ENCODE measurements at places on chromosomes 11 and 22.

GRCh38 chr11:126124231-126124661, 61.6 kb upstream of the CDON start:
- no peak for DNase-seq

DNA sequence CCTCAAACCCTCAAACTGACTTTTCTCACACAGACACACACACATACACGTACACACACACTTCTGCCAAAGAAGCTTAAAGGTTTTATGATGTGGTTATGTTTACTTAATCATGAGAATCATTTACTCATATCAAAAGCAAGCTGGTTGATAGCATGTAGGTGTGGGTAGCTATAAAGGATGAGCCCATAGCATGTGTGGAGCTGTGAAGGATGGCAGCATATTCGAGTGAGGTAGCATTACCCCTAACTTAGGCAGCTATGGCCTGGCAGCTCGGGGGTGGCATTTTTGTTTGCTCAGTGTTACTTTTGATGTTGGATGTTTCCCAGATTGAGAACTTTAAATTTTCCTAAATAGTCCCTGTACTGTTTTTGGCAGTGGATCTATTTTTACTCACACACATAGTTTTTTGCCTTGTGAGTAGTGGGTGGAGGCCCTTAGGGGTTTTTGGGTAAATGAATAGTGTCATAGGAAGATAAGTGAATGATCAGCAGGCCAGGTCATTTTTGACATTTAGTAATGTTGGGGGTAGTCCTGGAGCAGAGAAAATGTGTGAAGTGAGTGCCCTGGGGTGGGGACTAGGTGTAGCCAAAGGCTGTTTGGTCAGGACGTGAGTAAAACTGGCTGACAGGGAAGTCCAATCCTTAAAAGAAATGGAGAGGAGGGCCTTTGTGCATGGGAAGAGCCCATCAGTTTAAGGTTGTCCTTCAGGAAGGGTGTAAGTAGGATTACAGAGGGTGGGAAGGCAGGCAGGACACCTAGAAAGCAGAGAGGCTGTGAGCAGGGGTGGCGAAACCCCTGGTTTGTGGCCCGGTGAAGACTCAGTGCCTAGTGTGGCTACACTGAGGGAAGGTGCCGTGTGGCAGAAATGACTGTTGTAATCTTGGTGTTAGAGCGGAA, 7.1 kb downstream of the YWHAH start:
- no peak for DNase-seq

DNA sequence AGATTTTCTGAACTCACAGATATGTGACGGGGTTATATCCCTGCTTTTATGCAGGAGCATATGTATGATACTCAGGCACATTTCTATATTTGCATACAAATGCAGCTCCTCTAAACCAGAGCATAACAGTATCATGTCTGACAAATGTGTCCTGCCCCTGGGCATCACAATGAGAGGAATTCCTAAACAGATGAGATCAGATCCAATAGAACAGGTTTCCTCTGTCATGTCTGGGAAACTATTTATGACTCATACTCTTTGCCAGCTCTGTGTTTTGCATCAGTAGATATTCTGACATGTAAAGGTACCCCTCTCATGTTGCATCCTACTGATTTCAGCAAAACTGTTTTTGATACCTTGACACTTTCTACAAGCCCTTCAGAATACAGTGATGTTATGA, 29.4 kb downstream of the SYT9 start:
- DNase-seq: peak; percentile 1

DNA sequence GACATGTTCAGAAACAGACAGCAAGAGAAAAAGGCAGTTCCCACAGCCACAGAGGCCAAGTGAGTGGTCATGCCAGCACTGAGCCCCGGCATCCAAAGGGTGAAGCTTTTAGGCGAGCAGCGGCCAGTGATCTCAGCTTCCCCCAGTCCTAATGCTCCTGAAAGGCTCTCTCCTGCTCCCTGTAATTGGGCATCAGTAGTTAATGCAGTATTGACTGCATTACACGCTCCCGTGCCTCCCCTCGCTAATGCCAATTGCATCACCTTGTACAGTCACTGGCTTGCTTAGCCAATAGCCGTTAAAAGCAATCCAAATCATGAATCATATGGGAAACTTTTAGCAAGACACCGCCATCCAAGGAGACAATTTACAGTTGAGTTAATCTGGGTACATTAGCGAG, 4.9 kb downstream of the LMO1 start:
- DNase-seq: peak; percentile 46

DNA sequence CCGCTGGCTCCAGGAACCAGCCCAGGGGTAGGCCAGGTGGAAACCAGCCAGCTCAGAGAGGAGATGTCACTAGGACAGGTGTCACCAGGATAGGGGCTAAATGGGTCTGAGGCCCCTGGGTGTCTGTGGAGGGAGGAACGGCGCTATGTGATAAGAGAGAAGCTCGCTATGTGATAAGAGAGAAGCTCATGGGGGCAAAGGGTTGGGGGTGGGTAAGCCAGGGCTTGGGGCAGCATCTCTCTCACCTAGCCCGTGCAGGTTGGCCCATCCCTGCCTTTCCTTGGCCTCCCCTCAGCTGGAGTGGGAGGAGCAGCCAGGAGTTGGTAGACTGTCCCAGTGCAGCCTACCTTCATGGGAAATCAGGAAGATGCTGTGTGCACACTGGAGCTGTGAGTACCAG, 26.5 kb upstream of the SUSD2 start:
- no peak for DNase-seq

DNA sequence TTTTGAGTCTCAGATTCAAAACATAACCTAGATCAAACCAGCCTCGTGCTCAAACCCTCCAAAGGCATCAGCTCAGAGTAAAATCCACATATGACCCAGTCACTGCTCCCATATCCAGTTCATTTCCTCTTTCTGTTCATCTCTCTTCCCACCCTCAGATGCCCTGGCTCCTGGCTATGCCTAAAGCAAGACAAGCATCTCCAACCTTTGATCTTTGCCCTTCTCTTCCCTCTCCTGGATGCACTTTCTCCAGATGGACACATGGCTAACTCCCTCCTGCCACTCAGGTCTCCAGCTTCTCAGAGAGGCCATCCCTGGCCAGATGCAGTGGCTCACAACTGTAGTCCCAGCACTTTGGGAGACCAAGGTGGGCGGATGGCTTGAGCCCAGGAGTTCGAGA, 14.3 kb upstream of the CREB3L1 start:
- DNase-seq: no peak

DNA sequence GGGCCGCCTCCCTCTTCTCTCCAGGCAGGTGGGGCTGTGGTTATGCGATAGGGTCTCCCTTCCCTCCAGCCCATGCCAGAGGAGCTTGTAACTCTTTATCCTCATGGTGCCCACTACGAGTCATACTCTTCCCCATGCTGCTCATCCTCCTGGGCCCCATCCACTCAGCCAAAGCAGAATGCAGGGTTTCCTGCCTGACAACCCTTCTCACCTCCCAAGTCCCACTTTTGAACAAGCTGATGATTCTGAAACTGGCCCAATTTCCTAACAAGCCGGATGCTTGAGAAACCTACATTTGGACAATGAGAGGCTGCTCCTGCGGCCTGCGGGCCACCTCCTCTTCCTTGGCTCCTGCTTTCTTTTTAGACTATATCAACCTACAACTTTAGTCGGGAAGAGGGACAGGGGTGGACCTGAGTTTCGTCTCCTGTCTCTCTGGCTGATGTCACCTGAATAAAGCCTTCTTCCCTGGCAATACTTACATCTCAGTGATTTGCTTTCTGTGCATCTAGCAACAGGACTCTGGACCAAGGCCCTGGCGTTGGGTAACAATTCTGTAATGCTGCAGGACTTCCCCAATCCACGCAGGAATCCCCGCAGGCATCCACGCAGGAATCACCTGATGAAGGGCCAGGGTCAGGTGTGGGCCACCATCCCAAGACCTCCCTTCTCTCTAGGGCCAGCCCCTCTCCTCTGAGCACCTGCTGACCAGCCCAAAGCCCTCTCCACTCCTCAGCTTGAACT, 1.5 kb upstream of the NDUFS8 start:
- DNase-seq: peak; percentile 54

DNA sequence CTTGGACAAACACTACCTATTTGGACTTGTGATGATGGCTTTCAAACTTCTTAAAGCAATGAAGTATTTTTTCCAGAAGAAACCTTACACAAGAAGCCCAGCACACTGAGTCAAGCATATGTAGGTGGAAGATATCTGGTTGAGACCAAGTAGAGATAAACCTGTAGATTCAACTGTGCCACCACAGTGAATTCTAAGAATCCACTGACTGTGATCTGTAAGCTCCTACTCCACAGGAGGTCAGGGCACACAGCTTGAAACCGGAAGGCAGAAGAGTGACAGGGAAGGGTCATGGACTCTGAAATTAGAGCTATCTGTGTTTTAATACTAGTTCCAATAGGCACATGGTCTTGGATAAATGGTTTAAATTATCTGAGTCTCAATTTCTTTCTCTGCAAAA, 404.5 kb downstream of the ETS1 start:
- DNase-seq: no peak

DNA sequence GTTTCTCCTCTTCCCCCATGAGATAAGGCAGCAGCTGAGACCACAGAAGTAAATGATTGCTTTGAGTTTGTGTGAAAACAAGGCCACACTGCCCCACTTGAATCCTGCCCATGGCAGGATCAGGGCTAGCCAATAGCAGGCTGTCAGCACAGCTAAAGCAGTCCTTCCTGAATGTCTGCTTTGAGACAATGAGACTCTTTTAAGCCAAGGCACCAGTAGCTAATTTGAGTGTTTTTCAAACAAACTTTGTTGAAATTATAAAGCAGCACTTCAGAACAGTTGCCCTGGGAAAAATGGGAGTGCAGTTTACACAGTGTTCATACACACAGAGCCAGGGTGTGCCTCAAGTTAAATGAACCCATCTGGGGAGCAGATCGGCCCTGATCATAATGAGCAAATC, 103.5 kb upstream of the OR5AK2 start:
- DNase-seq: no peak

DNA sequence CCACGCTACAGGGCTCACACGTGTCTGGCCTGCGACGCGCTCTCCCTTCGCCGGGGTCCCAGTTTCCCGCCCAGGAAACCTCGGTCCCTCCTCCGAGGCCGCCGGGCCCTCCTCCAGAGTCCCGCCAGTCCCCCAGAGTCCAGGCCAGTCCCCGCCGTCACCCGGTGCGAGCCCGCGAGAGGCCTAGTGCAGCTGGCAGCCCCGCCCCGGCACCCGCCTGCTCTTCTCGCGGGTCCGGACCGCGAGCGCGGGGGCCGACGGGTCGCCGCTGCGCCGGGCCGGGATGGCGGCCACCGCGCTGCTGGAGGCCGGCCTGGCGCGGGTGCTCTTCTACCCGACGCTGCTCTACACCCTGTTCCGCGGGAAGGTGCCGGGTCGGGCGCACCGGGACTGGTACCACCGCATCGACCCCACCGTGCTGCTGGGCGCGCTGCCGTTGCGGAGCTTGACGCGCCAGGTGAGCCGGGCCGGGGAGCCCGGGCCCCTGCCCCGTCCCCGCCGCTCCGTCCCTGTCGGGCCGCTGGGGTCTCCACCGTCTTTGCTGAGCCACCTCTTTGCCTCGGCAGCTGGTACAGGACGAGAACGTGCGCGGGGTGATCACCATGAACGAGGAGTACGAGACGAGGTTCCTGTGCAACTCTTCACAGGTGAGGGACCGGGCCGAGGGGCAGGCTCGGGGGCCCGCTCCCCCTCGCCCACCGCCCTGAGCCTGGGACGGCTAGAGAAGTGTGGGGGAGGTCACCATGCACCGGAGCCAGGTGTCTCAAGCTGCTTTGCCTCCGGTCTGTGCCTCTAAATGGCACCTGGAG, at the start of gene PTPMT1:
PTPMT1 (plus strand) TSS at position 260 of the 809 bp plus-strand sequence; CDS start at position 284, 24 bp downstream.
- DNase-seq: peak; percentile 84

- DNase-seq: no peak
Observed at GRCh38 chr11:59272771-59273372, 60.1 kb upstream of the MPEG1 start.

GRCh38 chr11:119337581-119338317, 2.9 kb downstream of the C1QTNF5 start:
- peak; percentile 94 for DNase-seq

DNA sequence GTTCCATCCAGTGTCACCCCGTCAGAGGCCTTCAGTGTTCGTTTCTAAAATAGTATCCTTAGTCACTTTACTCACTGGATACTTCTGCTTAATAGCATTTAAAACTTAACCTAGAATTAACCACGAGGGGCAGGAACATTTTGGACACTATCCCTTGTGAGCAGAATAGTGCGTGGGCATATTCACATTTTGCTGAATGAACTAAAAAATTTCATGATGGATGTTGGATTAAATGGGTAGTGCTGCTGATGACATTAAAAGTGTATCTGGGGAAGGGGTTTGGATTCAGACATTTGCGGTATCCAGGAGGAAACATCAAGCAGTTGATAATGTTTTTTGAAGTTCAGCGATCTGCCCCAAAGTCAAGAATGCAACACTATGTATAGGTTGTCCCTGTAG, 750 bp upstream of the NAT10 start:
- DNase-seq: no peak

DNA sequence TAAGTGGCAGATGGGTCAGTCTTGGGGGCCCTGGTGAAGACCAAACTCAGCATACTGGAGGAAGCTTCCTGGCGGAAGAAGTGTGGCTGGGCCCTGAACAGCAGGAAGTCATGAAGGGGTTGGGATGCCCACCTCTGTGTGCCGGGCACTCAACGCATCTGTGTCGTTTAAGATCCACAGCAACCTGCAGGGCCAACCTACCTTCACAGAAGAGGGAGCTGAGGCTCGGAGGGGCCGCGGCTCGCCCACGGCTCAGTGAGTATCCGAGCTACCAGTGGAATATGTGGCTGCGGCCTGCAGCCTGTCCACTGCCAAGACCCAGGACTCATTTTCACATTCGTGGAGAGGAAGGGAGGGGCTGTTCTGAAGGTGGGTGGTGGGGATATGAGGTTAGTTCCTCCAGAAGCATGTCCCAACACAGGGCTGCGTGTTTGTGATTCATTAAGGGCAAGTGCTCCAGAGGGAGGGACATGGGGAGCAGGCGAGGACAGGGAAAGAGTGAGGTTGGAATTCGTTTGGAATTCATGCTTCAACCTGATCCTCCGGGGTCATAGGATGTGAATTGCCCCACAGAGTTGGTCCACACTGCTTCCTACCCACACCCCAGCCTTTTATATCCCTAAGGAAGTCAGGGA, 99.6 kb downstream of the MPPED1 start:
- no peak for DNase-seq

GRCh38 chr11:62463121-62463542, 44.3 kb downstream of the SCGB1A1 start:
- DNase-seq: no peak

GRCh38 chr11:30740091-30740490, 153.9 kb upstream of the MPPED2 start:
- DNase-seq: no peak

DNA sequence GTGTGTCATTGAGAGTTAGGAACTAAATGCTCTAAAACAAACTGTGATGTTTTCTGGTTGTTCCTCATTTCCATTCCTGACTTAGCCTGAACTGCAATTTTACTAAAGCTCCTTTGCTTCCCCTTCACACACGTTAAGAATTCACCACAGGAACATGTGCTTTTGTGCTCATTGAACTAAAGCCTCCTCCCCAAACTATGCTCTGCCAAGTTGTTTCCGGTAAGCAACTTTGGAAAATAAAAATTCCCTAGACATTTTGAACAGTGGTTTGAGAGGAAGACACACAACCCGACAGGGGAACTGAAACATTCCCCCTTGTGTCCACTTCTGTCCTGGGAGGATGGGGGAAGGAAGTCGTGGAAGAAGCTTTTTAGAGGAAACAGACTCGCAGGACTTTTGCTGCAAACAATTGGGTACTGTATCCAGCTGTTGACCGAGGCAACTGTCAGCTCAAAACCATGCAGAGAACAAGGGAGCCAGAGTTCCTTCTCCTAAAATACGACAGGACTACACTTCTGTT, 66.9 kb downstream of the GAB2 start:
- DNase-seq: peak; percentile 47

- no peak for DNase-seq
Observed at GRCh38 chr11:93132836-93133235, 65.0 kb downstream of the SLC36A4 start.

- DNase-seq: no peak
Observed at GRCh38 chr11:14722496-14722895, 78.9 kb downstream of the PDE3B start.

Measured in fibroblast of skin of scalp (primary cell).